ENCODE measurements at places on chromosomes 1 and 21.

- DNase-seq, result no peak
Measured at GRCh38 chr1:101971304-101971703, 25.4 kb downstream of the OLFM3 start.

DNA sequence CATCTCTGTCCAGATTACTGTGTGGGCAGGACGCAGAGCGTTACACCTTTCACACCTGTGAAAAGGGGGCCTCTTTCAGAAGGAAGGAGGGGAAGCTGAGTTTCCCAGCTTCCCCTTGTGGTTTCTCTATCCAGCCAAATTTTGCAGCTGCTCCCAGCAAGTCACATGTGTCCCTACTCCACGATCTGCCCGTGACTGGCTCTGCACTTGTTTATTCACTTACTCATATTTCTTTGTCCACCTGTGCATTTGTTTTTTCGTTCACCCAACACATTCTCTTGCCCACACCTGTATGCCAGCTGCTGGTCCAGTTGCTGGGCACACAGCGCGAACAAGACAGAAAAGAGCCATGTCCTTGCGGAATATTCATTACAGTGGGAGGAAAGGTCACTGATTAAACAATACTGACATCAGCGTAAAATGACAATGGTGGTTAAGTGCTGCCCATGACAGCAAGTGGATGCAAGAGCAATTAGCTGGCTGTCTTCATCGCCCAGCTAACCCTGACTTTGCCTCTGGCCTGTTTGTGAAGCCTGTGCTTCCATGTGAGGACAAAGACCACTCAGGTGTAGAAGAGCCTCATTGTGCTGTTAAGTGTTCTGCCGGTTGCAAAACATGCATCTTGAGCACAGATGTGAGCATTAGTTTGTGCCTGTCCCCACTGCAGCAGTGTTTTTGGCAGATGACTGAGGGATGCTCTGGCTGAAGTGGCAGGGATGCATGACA, 28.6 kb upstream of the NEK2 start:
- no peak for DNase-seq

DNA sequence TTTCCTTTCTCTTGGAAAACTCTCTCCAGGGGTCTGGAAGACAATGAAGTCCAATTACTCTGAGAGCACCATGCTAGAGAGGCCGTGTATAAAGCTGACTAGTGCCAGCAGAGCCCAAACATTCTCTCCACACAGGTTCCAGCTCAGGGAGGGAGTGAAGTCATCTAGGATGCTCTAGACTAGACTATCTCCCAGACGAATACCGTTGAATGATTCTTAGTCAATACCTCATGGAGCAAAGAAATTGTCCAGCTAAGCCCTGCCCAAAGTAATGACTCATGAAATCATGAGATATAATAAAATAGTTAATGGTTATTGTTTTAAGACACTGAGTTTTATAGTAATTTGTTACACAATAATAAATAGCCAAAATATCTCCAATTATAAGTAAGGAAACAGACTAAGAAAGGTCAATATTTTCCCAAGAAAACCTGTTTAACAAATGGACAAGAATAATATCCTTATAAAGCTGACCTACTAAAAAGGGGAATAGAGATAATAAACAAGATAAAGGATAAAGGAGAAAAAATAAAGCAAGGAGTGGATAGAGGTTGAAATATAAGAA, 163.9 kb upstream of the LRRC7 start:
- no peak for DNase-seq

GRCh38 chr1:230708631-230709580, 5.0 kb downstream of the AGT start:
- DNase-seq, result no peak

GRCh38 chr1:29901624-29902325, 665.5 kb downstream of the PTPRU start:
- DNase-seq, result no peak

- DNase-seq, result no peak
Measured at GRCh38 chr1:226625832-226626576, 77.4 kb downstream of the STUM start.

All from activated T-cell treated with anti-CD3 and anti-CD28 coated beads, Interleukin-2, amount 50 U/mL, for 1 hour (primary cell).